ENCODE measurements at places on chromosomes 6 and 20.
A peak's percentile ranks its signal among the peaks of the same experiment; 100 is the strongest.

DNA sequence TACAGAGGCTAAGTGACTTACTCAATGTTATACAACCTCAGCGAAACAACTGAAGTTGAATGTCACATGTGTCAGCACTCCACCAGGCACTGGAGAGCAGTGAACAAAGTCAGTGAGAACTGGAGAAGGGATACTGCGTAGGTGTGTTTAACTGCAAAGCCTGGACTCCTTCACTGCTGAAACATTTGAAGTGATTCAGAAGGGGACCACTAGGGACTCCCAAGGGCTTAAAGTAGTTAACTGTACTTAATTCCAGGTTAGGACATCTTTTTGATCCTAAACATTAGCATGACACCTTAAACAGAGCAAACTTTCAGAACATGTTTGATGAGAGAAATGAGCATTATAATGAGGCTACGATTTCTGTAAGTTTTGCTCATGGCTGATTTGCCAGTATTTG lies 45.0 kb upstream of the ZBTB24 start:
- DNase-seq: no peak

DNA sequence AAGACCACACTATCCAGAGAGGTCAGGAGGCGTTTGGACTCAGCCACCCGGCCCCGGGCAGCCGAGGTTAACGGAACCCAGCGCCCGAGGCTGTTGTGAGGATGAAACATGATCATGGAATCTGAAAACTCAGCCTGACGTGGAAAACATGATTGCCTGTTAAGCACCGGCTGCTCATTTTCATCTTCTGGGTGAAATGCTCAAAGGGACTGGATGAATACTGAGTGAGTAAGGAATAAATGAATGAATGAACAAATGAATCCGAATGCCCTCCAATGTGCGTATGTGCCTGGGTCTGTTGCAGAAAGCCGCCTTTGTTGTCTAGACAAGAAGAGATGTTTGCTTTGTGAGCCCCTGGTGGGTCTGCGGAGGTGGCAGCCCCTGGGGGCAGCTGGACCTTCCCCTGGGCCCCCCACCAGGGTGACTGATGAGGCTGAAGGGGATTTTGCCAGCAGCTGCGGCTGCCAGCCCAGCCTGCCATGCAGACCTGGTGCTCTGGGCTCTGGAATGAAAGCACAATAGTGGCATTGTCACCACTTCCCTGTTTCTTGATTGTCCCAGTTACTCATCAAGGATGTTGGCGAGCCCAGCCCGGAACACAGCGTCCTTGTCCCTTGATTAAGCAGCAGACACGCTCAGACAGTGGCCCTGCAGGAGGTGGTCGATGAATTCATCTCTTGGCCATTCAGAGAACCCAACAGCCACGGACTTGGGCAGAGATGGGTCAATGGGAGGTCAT lies 211.1 kb downstream of the ANKRD60 start:
- no peak for DNase-seq

DNA sequence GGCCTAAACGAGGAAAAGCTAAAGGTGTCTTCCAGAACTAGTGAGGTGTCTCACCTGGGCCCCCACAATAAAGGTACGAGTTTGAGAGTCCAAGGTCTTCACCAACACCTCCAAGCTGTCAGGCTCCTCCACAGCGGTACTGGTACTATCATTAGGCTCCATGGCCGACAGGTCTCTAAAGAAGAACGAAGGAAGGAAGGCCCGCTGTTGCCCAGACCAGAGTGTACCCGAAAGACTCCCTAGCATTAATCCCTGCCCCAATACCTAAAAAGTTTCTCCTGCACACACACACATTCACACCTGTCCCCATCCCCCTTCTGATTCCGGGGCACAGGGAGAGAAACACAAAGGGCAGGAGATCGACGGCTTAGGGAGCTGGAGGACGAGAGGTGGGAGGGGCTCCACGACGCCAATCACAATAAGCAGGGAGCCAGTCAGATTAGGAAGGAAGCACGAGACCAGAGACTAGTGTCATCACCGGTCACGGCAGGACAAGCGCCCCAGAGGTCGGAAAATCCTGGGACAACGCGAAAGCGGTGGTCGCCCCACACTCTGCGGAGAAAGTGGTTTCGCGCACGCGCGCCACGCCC lies 764 bp downstream of the BAG6 start:
- DNase-seq: peak; percentile 90

DNA sequence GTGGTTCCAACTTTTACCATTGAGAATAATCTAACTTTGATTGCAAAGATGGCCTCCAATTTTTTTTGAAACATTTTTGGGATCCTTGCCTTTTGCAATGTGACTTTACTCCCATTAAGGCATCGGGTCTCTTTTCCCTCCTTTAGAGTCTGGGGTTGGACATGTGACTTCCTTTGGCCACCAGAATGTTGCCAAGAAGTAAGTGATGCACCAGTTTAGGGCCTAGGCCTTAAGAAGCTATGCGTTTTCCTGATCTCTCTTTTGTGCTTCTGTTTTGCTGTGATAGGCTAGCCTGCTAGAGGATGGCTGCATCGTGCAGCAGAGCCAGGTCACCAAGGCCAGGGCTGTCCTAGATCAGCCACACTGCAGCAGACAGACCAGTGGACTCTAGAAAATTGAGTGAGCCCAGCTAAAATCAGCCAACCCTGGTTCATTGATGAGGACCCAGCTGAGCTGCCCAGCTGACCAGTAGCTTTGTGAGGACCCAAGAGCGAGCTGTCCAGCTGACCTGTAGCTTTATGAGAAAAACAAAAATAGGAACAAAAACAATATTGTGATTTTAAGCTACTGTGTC lies 594.0 kb upstream of the JAG1 start:
- no peak for DNase-seq

- peak; percentile 16 for DNase-seq
Observed at GRCh38 chr6:22926790-22927354, 357.5 kb downstream of the HDGFL1 start.

DNA sequence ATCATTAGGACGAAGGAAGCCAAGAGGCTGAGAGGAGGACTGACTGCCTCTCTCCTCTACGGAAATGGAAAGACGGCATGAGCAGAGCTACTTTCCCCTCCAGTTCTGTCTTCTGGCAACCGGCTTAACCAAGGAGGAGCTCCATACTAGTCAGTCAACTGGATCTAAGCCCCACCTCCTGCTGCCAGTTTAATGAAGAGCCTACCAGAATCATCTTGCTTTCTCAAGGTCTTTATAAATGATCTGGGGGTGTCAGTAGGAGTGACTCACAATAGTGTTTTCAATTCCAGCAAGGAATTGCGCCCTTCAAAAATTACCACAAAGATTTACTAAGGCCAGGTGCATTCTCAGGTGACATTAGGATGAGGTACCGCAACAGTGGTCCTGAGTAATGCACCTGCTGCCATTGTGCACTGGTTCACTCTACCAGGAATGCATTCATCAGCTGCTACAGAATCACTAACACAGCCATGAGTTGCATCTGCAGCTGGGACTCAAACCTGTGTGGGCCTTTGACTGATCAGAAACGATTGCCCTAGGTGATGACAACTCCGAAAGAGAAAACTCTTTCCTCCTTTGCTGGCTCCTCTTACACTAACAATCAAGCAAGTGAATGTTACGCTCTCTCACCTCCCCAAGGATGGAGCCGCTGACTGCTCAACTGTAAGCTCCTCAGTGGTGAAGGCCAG lies 2.8 kb downstream of the UQCC2 start:
- no peak for DNase-seq

- no peak for DNase-seq
Observed at GRCh38 chr6:50353603-50354002, 303.9 kb upstream of the DEFB112 start.

- DNase-seq: no peak
Observed at GRCh38 chr6:162109480-162110050, 618.0 kb downstream of the PRKN start.

DNA sequence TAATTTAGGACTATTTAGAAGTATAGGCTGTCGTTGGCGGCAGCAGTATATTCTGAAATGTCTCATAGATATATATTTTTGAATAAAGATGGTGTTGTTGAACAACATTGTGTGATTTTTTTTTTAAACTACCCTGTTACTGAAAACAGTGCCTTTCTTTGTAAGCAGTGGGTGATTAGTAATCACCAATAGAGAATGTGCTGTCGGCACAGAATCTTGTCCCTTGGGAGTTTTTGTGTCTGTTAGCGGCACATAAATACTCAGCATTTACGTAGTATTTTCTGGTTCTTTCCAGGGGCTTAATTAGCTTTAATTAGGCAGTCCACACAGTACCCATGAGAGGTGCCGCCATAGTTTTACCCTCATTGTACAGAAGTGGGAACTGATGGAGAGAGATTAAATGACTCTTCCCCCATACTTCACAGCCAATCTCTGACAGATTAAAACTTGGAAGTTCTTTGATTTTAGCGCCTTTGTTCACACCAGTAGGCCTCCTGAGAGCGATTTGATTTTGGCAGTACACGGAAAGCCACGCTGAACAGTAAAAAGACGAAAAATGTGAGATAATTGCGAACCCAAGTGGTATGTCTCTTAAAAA lies 58.8 kb downstream of the RPRD1B start:
- DNase-seq: no peak

DNA sequence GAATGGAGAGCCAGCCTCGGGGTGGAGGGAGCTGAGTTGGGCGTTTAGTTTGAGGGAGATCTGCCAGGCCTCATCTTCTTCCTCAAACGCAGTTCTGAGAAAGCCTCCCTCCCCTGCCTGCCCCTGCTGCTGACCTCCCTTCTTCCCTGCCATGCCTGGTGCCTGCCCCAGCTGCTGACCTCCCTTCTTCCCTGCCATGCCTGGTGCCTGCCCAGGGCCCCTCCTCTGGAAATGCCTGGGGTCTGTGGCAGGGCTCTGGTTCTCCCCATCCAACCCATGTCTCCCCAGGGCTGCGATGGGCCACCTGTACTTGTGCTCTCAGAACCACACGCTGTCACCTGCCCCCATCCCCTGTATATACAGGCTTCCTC lies 114.6 kb downstream of the VEGFA start:
- no peak for DNase-seq

- DNase-seq: no peak
Observed at GRCh38 chr20:15209537-15209936, 872.1 kb upstream of the FLRT3 start.

DNA sequence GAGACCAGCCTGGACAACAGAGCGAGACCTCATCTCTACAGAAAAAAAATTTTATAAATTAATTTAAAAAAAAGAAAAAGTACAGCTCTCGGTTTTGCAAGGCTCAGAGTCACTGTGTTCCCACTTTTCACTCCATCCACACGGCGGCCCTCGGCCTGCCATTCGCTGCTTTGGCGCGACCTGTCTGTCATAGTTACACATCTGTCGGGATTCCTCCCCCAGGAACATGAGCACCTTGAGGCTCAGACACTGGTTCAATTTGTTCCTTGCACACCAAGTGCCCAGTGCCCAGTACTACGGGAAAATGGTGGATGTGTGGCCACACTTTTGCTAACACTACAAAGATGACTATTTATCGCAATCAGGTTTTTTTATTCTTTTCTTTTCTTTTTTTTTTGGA lies 8.4 kb downstream of the CTSZ start:
- DNase-seq: no peak

- DNase-seq: no peak
Observed at GRCh38 chr6:88763160-88763559, 200.3 kb downstream of the RNGTT start.

DNA sequence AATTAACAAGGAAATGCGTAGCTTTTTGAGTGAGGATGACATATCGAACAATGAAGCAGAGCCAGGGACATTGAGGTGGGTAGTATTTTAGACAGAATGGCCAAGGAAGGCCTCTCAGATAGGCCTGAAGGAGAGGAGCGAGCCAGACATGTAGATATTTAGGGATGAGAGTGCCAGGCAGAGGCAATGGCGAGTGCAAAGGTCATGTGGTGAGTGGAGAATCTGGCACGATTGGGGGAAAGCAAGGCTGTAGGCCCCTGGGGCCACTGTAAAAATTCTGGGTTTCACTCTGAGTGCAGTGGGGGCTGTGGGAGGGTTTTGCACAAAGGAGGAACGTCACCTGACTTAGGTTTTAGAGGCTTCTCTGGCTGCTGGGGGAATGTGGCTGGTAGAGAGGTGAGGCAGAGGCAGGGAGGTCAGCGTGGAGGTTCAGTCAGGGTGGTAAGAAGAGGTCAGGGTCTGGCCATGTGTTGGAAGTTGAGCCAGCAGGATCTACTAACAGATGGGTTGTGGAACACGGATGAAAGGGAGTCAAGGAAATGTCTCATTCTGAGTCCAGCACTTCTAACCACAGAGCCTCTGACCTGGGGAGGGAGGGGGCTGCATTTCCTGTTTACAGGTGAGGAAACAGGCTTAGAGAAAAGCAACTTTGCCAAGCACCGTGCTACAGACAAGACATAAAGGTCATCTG lies 11.3 kb downstream of the SIRPA start:
- DNase-seq: no peak

DNA sequence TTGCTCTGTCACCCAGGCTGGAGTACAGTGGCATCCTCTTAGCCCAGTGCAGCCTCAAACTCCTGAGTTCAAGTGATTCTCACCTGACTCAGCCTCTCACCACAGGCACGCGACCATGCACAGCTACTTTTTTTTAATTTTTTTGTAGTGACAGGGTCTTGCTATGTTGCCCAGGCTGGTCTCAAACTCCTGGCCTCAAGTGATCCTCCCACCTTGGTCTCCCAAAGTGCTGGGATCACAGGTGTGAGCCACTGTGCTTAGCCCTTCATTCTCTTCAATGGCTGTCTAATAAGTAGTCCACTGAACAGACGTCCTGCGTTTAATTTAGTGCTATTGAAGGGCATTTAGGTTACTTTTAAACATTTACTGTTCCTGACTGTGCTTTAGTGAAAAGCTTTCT lies 27.3 kb downstream of the KDM1B start:
- no peak for DNase-seq

GRCh38 chr6:143695969-143696663 lies 18.4 kb downstream of the PHACTR2 start:
- DNase-seq: no peak

DNA sequence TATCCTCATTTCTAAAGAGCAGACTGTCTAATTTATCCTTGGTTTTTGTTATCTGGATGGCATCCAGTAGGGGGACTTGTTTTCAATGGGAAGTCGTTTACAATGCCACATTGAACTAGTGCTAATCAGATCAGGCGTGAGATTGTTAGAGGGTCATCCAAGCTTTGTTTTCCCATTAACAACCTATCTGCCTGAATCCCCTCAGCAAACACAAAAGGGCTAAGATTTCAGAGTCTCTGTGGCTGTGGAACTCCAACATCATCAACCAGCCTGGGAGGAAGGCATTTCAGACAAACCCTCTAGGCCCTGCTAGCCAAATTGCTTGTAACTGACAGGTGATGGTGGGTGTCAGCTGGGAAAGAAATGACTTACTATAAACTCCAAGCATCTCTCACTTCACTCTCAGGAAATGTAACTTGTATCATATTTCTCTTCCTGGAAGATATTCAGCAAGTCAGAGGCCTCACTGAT lies 47.7 kb downstream of the COL19A1 start:
- no peak for DNase-seq

GRCh38 chr6:23016696-23017095 lies 447.3 kb downstream of the HDGFL1 start:
- no peak for DNase-seq

DNA sequence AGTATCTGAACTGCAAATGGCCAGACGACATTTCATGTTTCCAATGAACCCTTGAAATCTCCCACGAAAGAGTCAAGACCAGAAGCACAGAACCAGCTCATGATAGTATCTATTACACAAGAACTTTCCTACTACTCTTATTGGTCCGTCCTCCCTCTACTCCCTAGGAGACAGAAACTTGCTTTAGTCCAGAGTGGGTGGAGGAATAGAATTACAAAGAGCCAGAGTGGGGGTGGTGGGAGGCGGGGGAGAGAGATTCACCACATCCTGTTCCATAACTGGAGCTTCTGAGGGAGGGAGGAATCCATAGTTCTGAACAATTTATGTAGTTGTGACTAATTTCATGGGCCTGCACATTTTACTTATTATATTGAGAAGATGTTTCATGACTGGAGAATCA lies 18.5 kb upstream of the WFDC10A start:
- no peak for DNase-seq

- no peak for DNase-seq
Observed at GRCh38 chr20:41276317-41276751, 41.2 kb downstream of the ZHX3 start.

Data from hepatocyte (in vitro differentiated cells).